ENCODE measurements at places on chromosomes 5 and 9.

GRCh38 chr9:113664181-113664875 lies 200.8 kb downstream of the RGS3 start:
- no peak for DNase-seq

DNA sequence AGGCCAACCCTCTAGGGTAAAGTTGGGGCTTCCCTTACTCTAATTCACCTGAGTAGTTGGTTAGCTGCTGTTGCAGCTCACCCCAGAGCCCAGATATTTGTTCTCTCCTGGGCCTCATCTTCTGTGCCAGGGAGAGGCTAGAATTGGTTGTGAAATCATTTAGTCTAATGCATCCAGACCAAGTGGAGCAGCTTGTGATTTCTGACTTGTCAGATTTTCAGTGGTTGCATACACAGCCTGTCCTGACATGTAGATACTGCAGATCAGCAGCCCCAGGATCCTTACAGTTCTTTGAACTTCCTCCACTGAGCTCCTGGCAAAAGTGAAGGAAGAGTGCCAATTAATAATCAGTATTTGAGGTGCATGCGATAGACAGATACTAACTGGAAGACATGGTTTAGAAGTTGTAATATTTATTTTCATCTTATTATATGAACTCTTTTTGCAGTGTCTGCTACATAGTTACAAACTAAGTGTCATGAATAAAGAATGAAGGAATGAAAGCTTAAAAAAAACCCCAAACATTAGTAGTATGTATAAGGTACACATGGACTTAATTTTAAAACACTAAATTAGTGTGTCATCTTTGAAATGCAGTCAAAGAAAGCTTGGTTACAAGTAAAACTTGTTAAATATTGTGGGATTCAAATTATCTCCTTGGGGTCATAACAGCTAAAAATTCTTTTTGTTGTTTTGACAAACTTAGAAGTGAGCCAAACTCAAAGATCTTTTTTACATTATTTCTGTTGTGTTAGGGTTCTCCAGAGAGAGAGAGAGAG lies 128.5 kb downstream of the VPS13A start:
- no peak for DNase-seq

GRCh38 chr5:96962540-96962991 lies 26.7 kb downstream of the LNPEP start:
- DNase-seq, result no peak

GRCh38 chr5:140336388-140336787 lies 10.0 kb downstream of the HBEGF start:
- no peak for DNase-seq

GRCh38 chr5:9009931-9010651 lies 535.8 kb downstream of the SEMA5A start:
- no peak for DNase-seq

DNA sequence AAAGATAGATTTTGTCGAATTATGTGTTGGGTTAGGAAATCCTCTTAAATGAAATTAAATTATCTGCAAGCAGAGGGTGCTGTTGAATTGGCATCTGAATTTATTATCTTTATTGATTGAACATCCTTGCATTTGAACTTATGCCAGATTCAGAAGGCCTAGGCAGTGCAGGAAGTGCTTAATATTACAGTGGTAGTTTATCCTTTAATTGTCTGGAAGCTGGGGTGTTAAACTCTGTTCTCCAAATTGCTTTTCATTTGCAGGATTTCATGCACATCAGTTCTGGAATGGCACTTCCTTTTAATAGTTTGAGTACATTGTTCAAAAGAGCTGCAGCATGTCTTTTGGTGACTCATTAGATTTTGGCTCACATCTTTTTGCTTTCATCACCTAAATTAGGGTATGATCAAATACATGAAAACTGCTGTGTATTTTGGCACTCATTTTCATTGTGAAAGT lies 186.3 kb downstream of the KDM4C start:
- DNase-seq, result no peak

- DNase-seq, result no peak
These were observed 516.6 kb downstream of the RAB3C start for GRCh38 chr5:59099270-59099994.

GRCh38 chr9:6783753-6784152 lies 26.0 kb downstream of the KDM4C start:
- DNase-seq, result no peak

- no peak for DNase-seq
These were observed 27.3 kb downstream of the CLTA start for GRCh38 chr9:36218011-36218410.

GRCh38 chr5:139406963-139407362 lies 3.1 kb upstream of the SPATA24 start:
- DNase-seq, result no peak

DNA sequence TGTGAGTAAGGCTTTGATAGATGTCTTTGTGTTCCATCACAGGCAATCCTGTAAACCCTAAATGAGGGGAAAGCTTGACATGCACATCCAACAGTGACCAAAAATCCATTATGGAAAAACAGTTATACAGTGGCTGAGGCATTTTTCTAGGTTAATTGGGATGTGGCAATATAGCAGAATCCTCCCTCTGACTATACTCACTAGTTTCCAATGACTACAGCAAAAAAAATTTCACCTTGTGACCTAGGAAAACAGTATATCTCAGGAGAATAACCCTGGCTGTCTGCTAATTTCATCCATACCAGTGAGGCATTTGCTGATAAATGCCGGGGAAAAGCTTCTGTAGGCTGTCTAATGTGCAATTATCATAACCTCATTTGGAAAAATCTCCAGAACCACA lies 49.9 kb upstream of the SNCAIP start:
- no peak for DNase-seq

DNA sequence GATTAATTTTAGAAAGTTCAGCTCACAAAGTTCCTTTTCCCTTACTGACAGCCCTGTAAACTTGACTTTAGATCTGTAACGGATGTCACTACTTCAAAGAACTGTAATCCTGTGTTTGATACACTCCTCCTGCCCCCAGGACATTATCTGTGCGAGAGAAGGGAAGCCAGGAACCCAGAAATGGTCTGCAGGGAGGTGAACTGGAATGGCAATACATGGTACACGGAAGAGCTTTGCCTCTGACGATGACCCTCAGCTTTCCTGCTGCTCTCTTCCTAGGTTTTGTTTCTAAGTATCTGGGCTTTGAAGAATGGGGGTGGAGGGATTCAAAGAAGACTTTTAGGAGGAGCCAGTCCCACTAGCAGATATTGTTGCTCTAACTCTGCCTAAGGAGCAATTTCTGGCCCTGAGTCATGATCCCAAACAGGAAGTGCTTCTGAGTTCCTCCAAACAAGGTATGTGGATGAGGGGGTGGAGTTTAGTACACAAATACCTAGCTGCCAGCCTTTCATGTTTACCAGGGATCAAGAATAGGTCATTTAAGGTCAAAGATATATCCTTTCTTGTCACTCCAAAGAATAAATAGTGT lies 43.4 kb upstream of the TMC1 start:
- DNase-seq, result peak; percentile 40

Data from GM13977 (cell line).